Smooth muscle cell of trachea (primary cell): ENCODE measurements at places on chromosomes 2 and 18. TPM values are rescaled to one million over a fixed set of nuclear protein-coding genes. Genes with fewer than 3 reads are reported as not detected.

Gene PAX3
- total RNA-seq = not detected in 2 replicates

Gene DNAJC5G
- not detected in 2 replicates for total RNA-seq

Gene PLEKHH2
- total RNA-seq = 2.5 and 5.7 TPM in 2 replicates

Gene DHRS9
- total RNA-seq = not detected in 2 replicates

Gene ACTR2
- 81.0 and 161 TPM in 2 replicates for total RNA-seq

Gene EPC2
- total RNA-seq = 15.7 and 21.2 TPM in 2 replicates

Gene ICOS
- total RNA-seq = not detected in 2 replicates

Gene SERPINB7
- total RNA-seq = 0.87 and 1.7 TPM in 2 replicates

Gene MOGAT1
- total RNA-seq = not detected in 2 replicates

Gene SERPINB10
- not detected in 2 replicates for total RNA-seq

Gene ICA1L
- total RNA-seq = 3.6 and 7.1 TPM in 2 replicates

Gene PHLPP1
- total RNA-seq = 4.2 and 5.0 TPM in 2 replicates

Gene C2orf92
- 1.3 and 1.7 TPM in 2 replicates for total RNA-seq

Gene RGPD4
- not detected in 2 replicates for total RNA-seq

Gene MEP1B
- 0.17 TPM in 1 of 2 replicates, not detected in the other for total RNA-seq

Gene GKN2
- total RNA-seq = not detected in 2 replicates

Gene TMEM247
- total RNA-seq = not detected in 2 replicates

Gene TCF4
- 35.7 and 110 TPM in 2 replicates for total RNA-seq

Gene STPG4
- 0.17 TPM in 1 of 2 replicates, not detected in the other for total RNA-seq

Gene HNRNPLL
- 49.8 and 68.7 TPM in 2 replicates for total RNA-seq

Gene TXNDC2
- total RNA-seq = under 0.01 TPM in 2 replicates

Gene HRH4
- under 0.01 TPM in 2 replicates for total RNA-seq

Gene MAPK4
- not detected in 2 replicates for total RNA-seq

Gene KCNG2
- 0.73 and 3.3 TPM in 2 replicates for total RNA-seq

Gene PLB1
- 2.0 and 3.8 TPM in 2 replicates for total RNA-seq

Gene SPATA3
- total RNA-seq = not detected in 2 replicates

Gene SNTG2
- not detected in 2 replicates for total RNA-seq

Gene DNAJB2
- 49.0 and 136 TPM in 2 replicates for total RNA-seq

Gene ALPG
- total RNA-seq = not detected in 2 replicates

Gene MSH6
- total RNA-seq = 39.5 and 42.8 TPM in 2 replicates

Gene POTEJ
- total RNA-seq = not detected in 2 replicates

Gene SCG2
- total RNA-seq = 1.0 and 1.2 TPM in 2 replicates

Gene FBXO36
- 2.5 and 4.9 TPM in 2 replicates for total RNA-seq

Gene PIAS2
- total RNA-seq = 20.5 and 21.2 TPM in 2 replicates

Gene CPO
- 0.17 TPM in 1 of 2 replicates, not detected in the other for total RNA-seq

Gene RIT2
- total RNA-seq = not detected in 2 replicates

Gene RESP18
- total RNA-seq = not detected in 2 replicates

Gene CD207
- not detected in 2 replicates for total RNA-seq

Gene DLX1
- total RNA-seq = 0.15 and 0.17 TPM in 2 replicates

Gene FAM237A
- total RNA-seq = not detected in 2 replicates

Gene AFF3
- 0.66 and 0.87 TPM in 2 replicates for total RNA-seq

Gene CKAP2L
- 0.50 and 15.3 TPM in 2 replicates for total RNA-seq

Gene FTCDNL1
- 3.3 and 4.5 TPM in 2 replicates for total RNA-seq

Gene CD28
- under 0.01 TPM in 1 of 2 replicates, not detected in the other for total RNA-seq

Gene CAPN14
- total RNA-seq = 0.33 and 0.58 TPM in 2 replicates

Gene ITPRIPL1
- 2.9 and 5.8 TPM in 2 replicates for total RNA-seq

Gene SIX2
- 0.17 TPM in 1 of 2 replicates, not detected in the other for total RNA-seq

Gene PPIL3
- 51.9 and 57.6 TPM in 2 replicates for total RNA-seq

Gene PSTPIP2
- total RNA-seq = 7.3 and 11.5 TPM in 2 replicates

Gene YES1
- 102 and 117 TPM in 2 replicates for total RNA-seq

Gene SERPINB4
- not detected in 2 replicates for total RNA-seq

Gene PIK3C3
- 39.2 and 64.4 TPM in 2 replicates for total RNA-seq

Gene CIB4
- not detected in 2 replicates for total RNA-seq

Gene MYO7B
- under 0.01 TPM in 1 of 2 replicates, not detected in the other for total RNA-seq
